ENCODE measurements at places on chromosomes 2 and 18.

DNA sequence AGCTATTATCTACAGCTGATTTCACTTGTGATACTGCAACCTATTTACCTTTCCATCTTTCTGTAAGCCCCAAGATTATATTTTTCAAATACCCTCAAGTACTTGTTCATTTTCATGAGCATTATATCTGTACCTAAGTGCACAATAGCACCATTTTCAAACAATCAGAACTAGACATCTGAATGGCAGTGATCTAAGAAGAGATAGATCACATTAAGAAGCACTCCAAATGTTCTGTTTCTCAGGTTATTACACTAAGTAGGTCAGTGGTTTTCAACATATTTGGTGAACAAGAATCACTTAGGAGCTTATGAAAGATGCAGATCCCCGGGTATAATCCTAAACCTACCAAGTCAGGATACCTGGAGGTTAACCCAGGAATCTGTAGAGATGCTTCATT lies 872.7 kb downstream of the DCDC2C start:
- no peak for DNase-seq

- DNase-seq, result no peak
Observed at GRCh38 chr18:9482790-9483189, 7.5 kb downstream of the RALBP1 start.

- DNase-seq, result no peak
Observed at GRCh38 chr2:2847209-2847676, 516.2 kb upstream of the MYT1L start.

DNA sequence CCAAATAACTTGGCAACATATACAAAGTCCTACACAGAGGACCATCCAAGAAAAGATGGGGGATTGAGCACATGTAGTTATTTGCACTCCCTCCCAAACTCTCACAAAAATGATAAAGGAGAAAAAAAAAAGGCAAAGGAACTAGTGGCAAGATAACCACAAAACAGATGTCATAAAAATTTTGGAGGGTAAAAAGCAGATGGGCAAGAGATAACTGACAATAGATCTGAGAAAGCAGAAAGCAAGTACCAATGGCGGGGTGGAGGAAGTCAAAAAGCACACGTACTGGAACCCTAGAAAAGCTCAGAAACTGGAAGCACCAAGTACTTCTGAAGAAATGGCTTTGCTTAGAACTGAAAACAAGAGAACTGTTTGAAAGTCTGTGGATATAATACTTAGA lies 82.0 kb downstream of the WDPCP start:
- DNase-seq, result no peak

DNA sequence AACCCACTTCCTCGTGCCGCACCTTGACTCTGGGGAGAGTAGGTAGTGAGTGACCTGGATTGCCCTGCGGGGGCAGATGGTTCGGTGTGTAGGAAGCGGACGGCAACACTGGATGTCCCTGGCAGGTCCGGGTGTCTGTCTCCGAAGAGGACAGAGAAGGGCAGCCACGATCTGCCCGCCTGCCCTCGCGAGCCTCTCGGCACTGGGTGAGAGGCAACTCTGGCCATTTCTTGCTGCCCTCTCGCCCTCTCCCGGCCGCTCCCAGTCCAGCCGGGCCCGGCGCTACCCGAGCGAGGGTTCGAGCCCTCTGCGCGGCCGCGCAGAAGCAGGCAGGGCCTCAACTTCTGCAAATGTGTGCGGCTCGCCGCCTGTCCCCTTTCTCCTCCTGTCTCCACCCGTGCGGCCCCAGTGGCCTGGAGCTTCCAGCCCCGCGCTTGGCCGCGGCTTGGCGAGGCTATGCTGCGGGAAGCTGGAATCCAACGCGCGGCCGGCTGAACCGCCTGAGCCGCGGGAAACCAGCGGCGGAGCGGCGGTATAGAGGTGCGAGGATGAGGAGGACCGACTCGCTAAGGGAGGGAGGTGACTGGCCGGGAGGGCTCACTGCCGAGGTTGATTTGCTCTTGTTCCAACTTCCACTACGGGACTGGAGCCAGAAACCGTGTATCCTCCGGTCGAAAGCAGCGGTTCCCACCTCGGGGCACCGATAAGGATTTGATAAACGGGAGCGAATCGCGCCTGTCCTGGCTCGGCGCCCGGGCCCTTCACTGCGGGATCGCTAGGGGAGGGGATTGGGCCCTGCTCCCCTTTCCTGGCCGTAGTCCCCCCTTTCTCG lies 1.5 kb downstream of the EPAS1 start:
- DNase-seq, result peak; percentile 62
